NCI-H1092 treated with DMSO at 0.1 percent for 48 hours (cell line): ENCODE measurements at places on chromosomes 12 and 14.

GRCh38 chr14:94483729-94484275 lies 7.8 kb upstream of the SERPINA9 start:
- no peak for DNase-seq

- DNase-seq = no peak
Observed at GRCh38 chr12:2443776-2444175, 351.0 kb upstream of the FKBP4 start.

DNA sequence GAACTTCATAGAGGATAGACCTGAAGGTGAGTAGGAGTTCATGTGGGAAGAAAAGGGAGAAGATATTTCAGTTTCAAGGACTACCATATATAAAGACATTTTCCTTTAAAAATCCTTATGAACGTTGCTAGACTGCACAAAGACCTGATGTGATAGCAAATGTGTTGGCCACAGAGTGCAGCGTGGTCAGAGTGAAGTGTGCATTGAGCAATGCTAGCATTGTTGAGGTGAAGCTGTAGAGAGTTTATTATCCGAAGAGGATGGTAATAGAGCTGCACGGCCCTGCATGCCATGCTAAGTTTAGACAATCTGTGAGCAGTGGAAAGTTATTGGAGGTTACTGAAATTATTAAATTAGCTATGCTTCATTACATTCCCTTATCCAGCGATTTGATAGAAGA lies 413.0 kb downstream of the CCDC91 start:
- no peak for DNase-seq

DNA sequence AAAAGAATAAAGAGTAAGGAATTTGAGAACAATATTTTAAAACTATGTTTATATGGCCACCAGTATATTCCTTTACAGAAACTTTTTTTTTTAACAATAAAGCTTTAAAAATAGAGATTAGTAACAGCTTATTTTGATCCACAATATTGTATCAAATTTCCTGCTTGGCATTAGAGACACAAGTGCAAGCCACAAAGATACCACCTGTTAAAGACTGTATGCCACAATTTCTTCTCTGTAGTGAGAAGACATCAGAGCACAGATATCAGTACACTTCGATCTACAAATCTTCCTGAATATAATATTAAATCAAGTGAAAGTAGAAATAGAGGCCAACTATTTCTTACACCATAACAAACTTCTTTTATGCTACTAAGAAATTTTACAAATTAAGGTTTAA lies 68.0 kb downstream of the GALNT4 start:
- no peak for DNase-seq

- DNase-seq = peak; percentile 85
Observed at GRCh38 chr12:2691006-2691344, 103.8 kb upstream of the FKBP4 start.

DNA sequence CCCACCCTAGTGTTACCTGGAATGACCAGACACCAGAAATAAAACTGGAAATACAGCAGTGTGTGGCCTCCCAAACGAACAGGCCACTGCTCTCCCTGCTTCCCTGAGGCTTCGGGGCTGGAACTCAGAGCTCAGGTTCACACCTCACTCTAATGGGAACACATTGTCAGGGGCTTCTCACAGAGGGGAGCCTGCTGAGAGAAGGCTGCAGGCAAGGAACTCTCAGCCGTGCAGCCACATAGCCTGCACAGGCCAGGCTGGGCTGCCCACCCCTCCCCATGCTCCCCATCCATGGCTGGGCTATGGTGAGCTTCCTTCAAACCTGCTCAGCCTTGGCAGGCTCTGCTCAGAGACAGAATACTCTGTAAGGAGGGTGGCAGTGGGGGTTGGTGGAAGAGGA lies 302.5 kb downstream of the EMP1 start:
- no peak for DNase-seq

DNA sequence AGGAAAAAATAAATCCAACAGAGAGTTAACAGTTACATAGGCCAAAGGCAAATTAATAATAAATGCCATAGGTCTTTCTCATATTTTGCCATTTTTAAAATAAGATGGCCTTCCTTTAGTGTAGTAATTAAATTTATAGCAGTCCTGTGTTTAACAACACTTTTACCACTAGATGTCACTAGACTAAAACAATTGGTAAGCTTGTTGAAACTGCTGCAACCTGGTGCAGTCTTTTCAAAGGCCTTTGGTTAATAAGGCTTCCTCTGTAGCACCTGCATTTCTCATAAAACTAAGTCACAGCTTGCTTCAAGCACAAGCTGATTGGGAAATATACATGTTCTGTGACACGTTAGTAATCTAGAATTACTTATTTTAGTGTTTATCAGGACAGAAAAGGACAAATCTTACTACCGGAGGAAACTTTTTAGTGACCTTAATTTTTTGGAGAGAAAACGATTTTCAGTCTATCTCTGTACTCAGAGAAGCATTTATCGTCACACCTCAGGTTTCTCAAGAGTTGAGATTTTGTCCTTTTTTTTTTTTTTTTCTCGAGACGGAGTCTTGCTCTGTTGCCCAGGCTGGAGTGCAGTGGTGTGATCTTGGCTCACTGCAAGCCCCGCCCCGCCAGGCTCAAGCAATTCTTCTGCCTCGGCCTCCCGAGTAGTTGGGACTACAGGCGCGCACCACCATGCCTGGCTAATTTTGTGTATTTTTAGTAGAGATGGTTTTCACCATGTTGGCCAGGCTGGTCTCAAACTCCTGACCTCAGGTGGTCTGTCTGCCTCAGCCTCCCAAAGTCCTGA lies 20.0 kb downstream of the BORCS5 start:
- peak; percentile 86 for DNase-seq
